ENCODE measurements at places on chromosomes 3 and 15.

- no peak for DNase-seq
Measured at GRCh38 chr3:121436074-121436473, 109.7 kb downstream of the POLQ start.

GRCh38 chr3:168620854-168621253 lies 525.1 kb upstream of the GOLIM4 start:
- no peak for DNase-seq

DNA sequence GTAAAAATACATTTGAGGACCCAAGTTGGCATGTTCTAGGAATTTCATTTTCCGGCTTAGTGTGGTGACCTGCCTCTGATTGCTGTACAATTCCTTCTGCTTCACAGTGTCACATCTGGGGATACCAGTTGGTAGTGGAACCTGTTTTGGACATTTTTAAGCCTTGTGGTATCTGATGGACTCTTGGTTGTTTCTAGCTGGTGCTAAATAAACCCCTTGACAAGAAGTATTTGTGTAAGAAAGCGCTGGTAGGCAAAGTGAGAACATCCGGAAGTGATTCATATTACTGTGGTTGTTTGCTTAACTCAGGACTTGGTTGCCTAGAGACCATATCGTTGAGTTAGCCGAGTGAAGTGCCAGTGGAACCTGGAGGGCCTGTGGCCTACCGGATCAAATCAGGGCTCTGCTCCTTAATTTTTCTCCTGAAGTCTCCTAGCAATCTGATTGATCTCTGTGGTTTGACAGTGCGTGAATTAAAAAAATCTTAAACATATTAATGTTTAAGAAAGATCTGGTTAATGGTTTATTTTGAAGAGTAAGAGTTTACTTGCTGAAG lies 12.8 kb downstream of the IQGAP1 start:
- peak; percentile 16 for DNase-seq

DNA sequence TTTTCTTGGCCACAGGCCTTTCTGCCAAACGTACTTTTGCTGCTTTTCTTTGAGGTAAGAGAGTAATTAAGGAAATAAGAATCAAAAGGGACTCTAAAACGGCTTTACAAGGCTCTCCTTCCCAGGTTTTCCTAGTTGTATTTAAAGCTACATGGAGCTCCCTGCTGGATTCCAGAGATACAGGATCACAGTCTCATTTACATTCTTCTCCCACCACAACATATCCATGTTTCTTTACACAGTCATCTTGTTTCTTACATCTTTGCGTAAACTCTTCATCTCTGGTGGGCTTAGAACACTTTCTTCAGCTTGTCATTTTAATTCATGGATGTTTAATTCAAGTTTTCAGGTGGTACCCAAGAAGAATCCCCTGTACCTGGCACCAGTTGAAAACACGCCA lies 117.6 kb upstream of the BFSP2 start:
- no peak for DNase-seq

DNA sequence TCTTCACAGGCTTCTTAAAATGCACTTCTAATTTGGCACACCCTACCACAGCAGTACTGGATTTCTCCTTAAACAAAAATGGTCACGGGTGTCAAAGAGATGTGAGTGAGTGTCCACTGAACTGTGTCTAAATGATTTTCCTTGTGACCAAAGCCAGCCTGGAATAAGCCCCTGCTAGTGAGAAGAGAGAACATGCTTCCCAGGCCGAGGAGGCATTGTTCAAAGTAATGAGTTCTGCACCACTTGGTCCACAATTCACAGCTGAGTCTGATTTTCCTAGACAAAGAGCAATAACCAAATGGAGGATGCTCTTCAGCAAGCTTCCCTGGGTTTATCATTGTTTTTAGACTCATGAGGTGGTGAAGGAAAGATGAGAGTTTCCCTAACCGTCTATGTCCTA lies 3.8 kb downstream of the PLCH1 start:
- DNase-seq, result no peak

DNA sequence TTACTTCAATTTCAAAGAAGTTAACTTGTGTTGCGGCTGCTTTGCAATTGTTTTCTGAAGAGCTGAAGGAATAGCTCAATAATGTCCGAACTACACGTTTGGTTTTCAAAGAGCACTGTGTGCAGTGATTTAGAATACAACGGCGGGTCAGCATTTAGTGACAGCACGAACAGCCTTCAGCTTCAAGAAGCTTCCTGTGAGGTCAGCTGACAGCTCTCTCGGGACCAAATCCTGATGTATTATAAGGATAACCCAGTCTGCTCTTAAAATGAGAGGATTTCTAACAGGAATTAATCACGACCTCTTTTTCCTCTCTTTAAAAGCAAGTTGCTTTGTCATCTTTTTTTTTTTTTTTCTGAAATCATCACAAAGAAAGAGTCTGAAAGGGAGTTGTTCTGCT lies 97.9 kb upstream of the UNC13C start:
- DNase-seq, result no peak

GRCh38 chr15:43954181-43954621 lies 127.4 kb downstream of the WDR76 start:
- no peak for DNase-seq

GRCh38 chr3:67901681-67902080 lies 247.3 kb upstream of the SUCLG2 start:
- DNase-seq, result no peak

DNA sequence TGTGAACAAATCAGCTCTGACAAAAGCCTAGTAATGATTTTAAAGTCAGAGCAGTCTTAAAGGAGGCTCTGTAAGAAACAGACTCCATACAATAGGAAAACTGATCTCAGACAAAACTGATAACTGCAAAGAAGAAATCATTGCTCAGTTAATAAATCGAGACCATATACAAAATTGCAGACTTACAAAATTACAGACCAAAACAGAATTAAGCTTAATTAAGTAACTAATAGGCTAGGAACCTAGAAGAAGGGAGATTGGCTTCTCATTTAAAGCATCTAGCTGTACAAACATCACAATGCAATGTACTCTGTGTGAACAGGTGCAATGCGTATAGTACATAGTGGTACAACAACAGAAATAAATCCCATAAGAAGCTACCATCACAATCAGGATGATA lies 46.3 kb downstream of the ZBTB20 start:
- no peak for DNase-seq

DNA sequence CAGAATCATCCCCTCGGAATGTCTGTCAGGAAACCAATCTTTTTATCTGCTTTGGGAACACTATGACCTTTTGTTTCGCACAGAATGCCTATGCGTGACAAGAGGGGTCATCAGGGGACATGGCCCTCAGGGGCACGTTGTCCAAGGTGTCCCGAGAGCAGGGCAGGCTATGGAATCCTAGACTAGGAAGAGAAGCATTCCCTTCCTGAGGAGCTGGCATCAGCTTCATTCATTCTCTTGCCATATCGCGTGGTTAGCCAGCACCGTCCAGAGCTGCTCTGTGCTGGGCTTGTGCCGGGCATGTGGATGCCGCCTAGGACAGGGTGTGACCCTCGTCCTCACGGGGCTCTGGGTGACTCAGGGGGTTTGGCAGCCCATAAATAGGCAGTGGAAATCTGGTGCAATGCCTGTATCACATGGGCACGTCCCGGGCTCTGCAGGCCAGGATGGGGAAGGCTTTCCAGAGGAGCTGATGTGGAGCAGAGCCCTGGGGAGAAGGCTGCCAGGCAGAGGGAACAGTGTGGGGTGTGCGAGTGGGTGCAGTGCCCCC lies 117.8 kb downstream of the TMEM266 start:
- no peak for DNase-seq

GRCh38 chr3:128902426-128902825 lies 23.0 kb downstream of the ACAD9 start:
- DNase-seq, result no peak

GRCh38 chr3:152176998-152177397 lies 91.7 kb upstream of the MBNL1 start:
- no peak for DNase-seq

GRCh38 chr15:97652041-97652440 lies 308.5 kb upstream of the ARRDC4 start:
- no peak for DNase-seq

- no peak for DNase-seq
Measured at GRCh38 chr3:136146981-136147729, 49.0 kb downstream of the MSL2 start.

DNA sequence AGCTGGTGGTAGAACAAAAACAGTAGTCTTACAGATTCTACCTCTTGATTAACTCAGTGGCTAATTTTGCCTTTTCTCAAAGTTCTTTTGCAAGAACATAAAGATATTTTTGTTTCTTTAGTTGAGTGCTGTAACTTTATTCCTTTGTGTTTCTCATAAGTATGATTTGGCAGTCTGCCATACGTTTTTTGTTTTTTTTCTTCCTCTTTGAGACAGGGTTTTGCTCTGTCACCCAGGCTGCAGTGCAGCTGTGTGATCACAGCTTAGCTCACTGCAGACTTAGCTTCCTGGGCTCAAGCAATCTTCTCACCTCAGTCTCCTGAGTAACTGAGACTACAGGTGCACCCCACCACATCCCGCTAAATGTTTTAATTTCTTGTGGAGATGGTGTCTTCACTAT lies 22.4 kb downstream of the B3GNT5 start:
- no peak for DNase-seq

- DNase-seq, result no peak
Measured at GRCh38 chr3:30161375-30161774, 445.0 kb upstream of the TGFBR2 start.

DNA sequence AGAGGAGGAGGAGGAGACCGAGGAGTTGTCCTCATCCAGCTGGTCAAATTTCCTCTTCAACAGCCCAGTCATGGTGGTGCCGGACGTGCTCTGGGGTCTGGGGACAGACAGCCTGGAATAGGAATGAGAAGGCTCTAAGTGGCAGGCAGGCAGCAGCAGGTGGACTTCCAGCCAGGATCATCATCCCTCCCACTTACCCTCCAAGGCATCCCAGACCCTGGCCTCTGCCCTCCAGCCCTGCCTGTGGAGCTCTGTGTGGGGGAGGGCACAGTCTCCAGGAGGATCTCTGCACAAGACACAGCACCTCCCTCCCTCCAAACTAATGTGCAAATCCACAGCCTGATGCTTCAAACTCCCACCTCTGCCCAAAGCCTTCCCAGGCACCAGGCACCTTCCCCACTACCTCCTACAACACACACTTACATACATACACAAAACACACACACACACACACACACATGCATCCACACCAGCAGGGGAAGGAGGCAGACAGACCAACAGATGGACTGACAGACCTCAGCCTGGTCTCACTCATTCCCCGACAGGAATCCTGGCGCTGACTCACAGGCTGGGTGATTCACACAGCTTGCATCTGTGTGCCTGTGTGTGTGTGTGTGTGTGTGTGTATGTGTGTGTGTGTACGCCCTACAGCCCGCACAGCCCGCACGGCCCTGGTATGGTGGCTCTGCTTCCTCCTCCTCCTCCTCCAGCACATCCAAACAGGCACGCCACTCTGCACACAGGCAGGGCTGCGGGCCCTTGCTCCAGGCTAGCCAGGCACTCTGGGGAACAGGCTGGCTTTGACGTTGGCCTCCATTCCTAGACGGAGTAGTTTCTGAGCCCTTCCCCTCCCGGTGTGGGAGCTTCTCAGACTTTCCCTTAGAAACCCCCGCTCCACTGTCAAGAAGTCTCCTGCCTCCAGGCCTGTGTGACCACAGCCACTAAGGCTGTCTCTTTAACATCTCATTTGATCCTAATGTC lies 6.5 kb downstream of the CSRNP1 start:
- DNase-seq, result peak; percentile 22

DNA sequence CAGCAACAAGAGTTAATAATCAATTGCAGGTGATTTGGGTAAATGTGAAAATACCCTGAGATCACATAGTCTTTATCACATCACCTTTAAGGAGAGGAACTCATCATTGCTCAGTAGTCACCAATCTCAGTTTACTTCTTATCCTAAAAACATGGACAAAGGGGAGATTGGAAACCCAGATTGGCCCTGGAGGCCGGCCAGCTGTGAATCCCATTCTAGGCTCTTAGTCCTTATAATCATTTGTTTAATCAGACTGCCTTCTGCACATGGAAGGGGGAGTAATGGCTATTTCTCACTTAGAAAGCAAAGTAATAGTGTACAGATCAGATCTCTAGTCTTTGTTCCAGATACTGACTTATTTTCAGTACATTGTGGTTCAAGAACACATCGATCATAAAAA lies 37.2 kb upstream of the CPB1 start:
- no peak for DNase-seq

DNA sequence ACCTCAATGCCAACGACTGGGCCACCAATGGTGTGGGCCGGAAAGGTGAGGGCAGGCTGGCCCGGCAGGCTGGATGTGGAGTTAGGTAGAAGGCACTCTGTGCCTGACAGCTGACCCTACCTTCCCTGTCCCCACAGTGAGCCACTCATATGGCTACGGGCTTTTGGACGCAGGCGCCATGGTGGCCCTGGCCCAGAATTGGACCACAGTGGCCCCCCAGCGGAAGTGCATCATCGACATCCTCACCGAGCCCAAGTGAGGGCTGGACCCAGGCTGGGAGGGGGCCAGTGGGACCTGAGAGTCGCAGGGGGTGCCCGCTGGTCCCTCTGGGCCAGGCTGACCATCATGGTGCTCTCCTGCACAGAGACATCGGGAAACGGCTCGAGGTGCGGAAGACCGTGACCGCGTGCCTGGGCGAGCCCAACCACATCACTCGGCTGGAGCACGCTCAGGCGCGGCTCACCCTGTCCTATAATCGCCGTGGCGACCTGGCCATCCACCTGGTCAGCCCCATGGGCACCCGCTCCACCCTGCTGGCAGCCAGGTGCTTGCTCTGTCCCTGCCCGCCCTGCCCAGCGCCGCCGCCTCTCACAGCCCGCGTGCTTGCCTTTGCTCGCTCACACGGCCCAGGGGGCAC lies 4.5 kb upstream of the FES start:
- DNase-seq, result no peak

DNA sequence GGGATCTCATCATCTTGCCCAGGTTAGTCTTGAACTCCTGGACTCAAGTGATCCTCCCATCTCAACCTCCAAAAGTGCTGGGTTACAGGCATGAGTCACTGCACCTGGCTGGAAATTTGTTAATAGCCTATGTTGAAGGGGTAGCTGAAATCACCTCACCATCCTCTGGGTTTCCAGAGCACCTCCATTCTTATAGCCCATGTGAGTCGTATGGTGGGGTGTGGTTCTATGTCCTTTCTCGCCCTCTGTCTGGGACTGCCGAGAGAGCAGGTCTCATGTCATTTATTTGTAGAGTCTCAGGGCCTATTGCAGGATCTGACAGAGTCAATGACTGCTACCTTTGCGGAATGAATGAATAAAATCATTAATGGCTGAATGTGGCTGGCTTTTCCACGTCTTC lies 20.9 kb downstream of the CEMIP start:
- DNase-seq, result no peak

DNA sequence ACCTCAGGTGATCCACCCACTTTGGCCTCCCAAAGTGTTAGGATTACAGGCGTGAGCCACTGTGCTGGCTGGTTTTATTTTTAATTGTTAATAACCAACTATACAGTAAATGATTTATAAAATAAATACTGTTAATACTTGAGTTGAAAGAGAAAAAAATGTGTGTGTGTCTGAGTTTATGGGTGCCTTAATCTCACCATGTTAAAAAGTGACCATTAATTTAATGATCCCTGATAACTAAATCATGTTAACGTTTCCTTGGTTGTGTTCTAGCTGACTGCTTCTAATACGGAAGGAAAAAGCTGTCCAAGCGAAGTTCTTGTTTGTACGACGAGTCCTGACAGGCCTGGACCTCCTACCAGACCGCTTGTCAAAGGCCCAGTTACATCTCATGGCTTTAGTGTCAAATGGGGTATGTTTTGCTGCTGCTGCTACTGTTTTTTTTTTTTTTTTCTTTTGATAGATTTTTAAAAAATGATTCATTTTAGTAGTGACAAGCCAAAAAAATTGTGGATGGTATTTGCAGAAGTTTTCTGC lies 113.5 kb downstream of the GHSR start:
- no peak for DNase-seq

- DNase-seq, result no peak
Measured at GRCh38 chr3:137807998-137808397, 43.9 kb downstream of the SOX14 start.

- no peak for DNase-seq
Measured at GRCh38 chr3:10253731-10254130, 5.5 kb downstream of the TATDN2 start.
